ENCODE measurements at places on chromosomes 12 and 14.

- DNase-seq = peak; percentile 46
Observed at GRCh38 chr14:30223385-30223785, 295.7 kb upstream of the PRKD1 start.

GRCh38 chr12:67716817-67717216, 68.3 kb downstream of the DYRK2 start:
- DNase-seq = peak; percentile 34

GRCh38 chr14:73462048-73462715, 3.8 kb upstream of the NUMB start:
- DNase-seq = no peak

DNA sequence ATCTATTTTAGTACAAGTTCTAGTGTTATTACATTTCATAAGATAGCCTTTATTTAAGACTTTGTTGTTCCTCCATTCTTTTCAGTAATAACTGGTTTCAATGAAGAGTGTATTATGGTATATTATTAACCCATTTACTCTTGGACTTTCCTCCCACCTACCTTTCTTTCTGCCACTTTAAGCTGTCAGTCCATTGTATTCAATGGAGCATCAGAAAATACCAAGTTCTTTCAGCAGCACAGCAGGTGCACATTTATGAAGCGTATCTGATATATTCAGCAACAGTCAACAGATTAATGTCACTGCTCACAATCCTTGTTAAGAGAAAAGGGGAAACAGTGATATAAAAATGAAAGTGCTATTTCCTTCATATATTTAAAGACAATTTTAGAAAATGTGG, 660.9 kb downstream of the C12orf50 start:
- DNase-seq = no peak

GRCh38 chr12:50121641-50122040, 9.6 kb downstream of the COX14 start:
- DNase-seq = no peak

DNA sequence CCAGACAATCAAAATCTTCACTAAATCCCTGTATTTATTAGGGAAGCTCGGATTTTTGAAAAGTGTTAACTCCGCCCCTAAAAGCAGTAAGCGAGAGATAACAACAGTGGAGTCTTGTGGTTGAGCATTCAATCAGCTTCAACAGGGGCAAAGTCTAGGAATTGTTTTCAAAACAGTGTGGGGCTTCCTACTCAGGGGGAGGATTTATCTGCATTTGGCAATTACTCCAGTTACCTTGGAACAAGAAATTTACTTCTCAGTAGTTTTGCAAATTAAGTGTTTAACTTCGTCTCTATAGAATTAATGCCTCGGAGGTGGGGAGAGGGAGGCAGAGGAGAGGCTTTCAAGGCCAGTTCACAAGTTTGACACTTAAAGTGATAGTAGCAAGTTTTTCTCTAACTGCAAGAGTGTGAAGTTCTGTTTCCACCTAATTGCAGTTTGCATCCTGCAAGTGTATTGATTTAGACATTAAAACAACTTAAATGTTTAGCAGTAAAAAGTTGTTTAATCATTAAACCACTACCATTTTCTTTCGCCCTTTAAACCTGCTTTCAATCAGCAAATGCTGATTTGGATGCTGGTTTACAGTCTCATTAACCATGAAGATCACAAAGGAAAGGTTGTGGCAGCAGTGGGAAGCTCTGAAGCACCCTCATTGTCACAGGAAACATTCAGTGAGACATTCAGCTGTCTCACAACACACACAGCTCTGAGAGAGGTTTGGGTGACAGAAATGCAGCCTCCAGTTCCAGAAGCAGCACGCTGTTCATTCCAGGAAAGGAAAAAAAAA, 102.0 kb downstream of the HMGA2 start:
- DNase-seq = no peak

- no peak for DNase-seq
Observed at GRCh38 chr12:19021646-19022045, 107.9 kb upstream of the PLEKHA5 start.

- DNase-seq = no peak
Observed at GRCh38 chr12:116495260-116495659, 63.9 kb upstream of the MAP1LC3B2 start.

- DNase-seq = no peak
Observed at GRCh38 chr12:115639648-115640012, 637.9 kb downstream of the MED13L start.

GRCh38 chr12:67320614-67321295, 51.6 kb downstream of the CAND1 start:
- no peak for DNase-seq

DNA sequence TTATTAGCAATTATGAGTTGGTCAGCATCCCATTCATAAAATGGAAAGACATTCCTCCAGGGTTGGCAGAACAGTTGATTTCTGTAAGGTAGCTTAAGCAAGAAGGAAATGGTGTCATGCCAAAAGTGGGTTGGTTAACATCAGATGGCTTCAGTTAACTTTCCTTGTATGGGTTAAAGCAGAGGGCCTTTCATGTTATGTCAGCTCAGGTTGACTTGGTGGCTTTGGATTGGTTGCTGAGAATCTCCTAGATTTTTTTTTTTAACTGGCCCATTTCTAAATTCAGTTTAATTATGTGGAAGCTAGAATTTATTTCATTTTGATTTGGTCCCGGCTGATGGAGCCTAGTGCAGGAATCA, 87.8 kb downstream of the BBS10 start:
- no peak for DNase-seq

DNA sequence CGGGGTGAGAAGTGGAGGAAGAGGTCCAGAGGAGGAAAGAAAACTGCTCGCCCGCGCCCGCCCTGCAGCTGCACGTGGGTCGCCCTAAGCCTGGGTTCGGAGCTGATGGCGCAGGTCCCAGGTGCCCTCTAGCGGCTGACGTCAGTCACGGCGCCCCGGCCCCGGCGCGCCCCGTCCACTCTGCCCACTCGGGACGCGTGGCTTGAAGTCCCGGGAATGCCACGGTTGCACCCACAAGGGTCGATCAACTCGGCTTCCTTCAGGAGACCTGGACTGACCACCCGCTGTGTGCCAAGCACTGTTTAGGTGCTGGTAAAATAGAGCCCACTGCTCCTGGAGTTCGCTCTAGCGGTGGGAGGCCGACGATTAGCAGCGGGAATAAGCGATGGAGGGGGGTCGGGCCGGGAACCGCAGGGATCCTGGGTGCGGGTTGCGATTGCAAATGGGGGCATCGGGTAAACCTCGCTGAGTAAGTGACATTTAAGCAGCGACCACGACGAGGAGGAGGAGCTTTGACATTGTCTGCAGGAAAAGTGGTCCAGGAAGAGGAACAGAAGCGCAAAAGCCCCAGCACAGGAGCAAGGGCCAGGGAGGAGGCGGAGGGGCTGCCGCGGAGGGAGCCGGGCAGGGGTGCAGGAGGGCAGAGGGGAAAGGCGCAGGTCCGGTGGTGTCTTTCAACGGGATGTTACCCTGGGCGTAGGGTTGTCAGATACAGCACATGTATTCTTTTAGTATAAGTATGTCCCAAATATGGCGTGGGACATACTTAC, 5.1 kb upstream of the ZNF839 start:
- DNase-seq = peak; percentile 34

- DNase-seq = no peak
Observed at GRCh38 chr12:104462931-104463339, 6.2 kb downstream of the CHST11 start.

DNA sequence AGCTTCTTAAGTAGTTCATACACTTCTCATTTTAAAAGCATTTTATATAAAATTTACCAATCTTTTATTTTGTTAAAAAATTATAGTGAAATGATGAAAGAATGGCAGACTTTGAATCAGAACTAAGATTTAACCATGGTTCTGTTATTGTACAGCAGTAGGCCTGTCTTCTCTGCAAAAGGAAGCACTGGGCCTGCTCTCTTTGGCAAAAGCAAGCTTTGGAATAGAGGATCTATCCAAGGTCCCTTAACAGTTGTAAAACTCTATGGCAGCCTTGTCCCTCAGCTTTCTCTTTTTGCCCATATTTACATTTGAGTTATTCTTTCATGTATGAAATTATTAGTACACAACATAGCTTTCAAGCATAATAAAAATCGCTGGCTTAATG, 82.8 kb downstream of the PLEKHG7 start:
- no peak for DNase-seq

DNA sequence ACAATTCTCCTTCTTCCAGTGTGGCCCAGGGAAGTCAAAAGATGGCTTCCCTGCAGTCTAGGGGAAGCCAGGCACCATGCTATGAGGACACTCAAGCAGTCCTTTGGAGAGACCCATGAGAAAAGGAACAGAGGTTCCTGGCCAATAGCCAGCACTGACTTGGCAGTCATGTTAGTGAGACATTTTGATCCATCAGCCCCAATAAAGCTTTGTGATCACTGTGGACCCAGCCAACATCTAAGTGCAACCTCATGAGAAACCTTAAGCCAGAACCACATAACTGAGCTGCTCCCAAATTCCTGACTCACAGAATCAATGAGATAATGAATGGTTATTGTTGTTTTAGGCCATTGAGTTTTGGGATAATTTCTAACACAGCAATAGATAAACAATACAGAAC, 51.0 kb upstream of the NAP1L1 start:
- no peak for DNase-seq

GRCh38 chr14:96040828-96041371, 1.7 kb downstream of the C14orf132 start:
- no peak for DNase-seq

- peak; percentile 68 for DNase-seq
Observed at GRCh38 chr14:75831455-75831854, 150.3 kb downstream of the TGFB3 start.

GRCh38 chr12:116454950-116455447, 104.2 kb upstream of the MAP1LC3B2 start:
- DNase-seq = peak; percentile 81

- DNase-seq = no peak
Observed at GRCh38 chr14:74635847-74636246, 23.8 kb upstream of the LTBP2 start.

DNA sequence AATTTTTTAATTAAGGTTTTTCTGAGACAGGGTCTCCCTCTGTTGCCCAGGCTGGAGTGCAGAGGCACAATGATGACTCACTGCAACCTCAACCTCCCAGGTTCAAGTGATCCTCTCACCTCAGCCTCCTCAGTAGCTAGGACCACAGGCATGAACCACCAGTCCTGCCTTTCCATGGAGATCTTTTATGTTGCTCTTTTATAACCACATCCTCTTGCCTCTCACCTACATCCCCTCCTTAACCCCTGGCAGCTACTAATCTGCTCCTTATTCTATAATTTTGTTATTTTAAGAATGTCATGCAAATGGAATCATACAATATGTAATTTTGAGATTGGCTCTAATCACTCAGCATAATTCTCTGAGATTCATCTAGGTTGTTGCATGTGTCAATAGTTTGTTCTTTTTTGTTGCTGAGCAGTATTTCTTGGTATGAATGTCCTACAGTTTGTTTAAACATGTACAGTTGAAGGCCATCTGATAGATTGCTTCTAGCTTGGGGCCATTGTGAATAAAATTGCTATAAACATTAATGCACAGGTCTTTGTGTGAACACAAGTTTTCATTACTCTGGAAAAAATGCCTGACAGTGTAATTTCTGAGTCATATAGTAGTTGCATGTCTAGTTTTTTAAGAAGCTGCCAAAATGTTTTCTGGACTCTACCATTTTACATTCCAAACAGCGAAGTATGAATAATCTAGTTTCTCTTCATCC, 249.2 kb upstream of the AMIGO2 start:
- peak; percentile 10 for DNase-seq

DNA sequence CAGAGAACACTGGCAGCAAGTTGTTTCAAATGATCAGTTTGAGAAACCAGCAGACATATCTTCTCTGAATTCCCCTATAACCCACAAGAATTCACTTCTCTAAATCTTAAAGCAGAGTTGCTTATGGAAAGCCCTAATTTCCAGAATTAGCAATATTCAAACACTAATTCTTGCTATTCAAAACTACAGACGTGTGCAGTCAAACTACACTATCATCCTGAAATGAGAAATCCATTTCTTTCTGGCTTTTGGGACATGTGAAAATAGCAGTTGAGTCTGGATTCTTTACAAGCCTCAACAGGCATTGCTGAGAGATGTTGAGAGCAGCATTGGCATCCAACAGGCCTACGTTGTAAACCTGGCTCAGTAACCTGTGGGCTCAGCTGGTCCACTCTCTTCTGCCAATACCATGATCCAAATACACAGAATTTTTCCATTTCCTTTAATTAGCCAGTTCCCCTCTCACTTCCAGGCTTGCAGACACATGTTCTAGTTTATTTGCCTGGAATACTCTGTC, 74.6 kb upstream of the TMTC1 start:
- DNase-seq = no peak

DNA sequence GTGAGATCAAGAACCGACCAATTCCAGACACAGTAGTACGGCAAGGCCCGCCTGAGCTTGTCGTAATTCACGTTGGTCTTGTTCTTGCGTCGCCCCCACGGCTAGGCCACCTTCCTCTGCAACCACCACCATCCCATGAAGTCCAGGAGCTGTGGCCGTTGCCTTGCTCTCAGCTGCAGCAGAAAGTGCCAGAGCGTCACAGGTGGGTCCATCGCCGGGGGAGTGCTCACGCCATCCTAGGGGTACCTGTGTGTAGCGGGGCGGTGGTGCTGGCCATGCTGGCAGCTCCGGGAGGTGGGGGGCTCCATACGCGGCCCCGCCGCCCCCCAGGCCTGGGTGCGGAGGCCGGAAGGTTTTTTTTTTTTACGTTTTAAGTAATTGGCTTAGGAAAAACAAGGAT, 23.1 kb downstream of the TMEM121 start:
- no peak for DNase-seq

- no peak for DNase-seq
Observed at GRCh38 chr14:33016613-33017012, 77.9 kb downstream of the NPAS3 start.

DNA sequence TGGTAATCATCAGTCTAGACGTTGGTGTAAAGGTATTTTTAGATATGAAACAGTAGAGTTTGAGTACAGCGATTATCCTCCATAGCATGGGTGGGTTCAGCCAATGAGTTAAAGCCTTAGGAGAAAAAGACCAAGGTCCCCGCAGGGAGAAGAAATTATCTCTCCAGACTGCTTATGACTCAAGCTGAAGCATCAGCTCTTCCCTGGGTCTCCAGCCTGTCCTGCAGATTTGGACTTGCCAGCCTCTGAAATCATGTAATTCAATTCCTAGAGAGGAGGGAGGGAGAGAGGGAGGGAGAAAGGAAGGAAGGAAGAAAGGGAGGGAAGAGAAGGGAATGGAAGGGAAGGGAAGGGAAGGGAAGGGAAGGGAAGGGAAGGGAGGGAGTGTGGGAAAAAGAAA, 12.0 kb upstream of the DTX1 start:
- no peak for DNase-seq

- peak; percentile 38 for DNase-seq
Observed at GRCh38 chr12:80763874-80764273, 47.2 kb downstream of the MYF5 start.

- no peak for DNase-seq
Observed at GRCh38 chr12:54417712-54418440, 1.2 kb downstream of the ITGA5 start.

DNA sequence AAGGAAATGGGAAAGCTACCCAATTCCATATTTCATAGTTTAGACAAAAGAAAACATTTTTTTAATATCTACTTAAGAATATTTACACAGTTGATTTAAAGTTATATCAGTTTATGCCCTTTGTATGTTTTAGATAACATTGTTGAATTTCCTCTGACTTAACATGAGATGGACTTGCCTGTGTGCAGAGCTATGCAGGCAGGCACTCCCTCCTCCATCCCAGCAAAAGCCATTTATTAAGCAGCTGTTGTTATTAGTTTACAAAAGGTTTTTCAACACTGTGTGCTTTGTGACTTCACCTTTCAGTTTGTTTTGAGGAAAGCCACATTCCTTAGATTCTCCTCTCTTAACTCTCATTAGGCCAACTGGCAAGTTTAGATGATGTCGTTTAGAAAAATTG, 337.5 kb upstream of the PDE3A start:
- no peak for DNase-seq

GRCh38 chr12:77601069-77601468, 229.6 kb upstream of the NAV3 start:
- DNase-seq = no peak
